ENCODE measurements at places on chromosomes 12 and 14. TPM values are rescaled to one million over a fixed set of nuclear protein-coding genes. Genes with fewer than 3 reads are reported as not detected.

ACOT6 gene
- polyA plus RNA-seq, result 1.4 TPM

ACYP1 gene
- 16.8 TPM for polyA plus RNA-seq

SPATS2 gene
- polyA plus RNA-seq, result 10.0 TPM

ARHGAP9 gene
- 3.8 TPM for polyA plus RNA-seq

OR4E2 gene
- polyA plus RNA-seq, result not detected

RNU4-1 gene
- not detected for polyA plus RNA-seq

GRCh38 chr14:22176957-22177356 lies 412.1 kb downstream of the DAD1 start:
- DNase-seq, result no peak

- no peak for DNase-seq
Observed at GRCh38 chr12:26857465-26858176, 24.6 kb upstream of the ITPR2 start.

DNA sequence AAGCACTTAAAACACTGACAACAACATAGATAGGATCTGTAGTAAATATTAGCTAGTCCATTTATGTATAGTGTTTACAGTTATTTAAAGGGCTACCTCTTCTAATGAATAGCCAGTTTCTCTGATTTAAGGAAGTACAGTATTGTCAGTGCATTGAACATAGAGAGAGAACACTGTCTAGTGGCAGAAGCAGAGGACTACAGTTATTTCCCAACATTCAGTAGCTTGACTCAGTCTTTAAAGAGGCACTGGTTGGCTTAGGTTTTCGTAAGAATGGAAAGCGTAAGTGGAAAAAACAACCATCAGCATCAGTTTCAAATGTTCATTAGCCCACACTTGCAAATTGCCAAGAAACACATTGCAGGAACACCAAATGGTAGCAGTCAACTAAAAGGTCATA lies 125.0 kb upstream of the HMGA2 start:
- DNase-seq, result no peak

DNA sequence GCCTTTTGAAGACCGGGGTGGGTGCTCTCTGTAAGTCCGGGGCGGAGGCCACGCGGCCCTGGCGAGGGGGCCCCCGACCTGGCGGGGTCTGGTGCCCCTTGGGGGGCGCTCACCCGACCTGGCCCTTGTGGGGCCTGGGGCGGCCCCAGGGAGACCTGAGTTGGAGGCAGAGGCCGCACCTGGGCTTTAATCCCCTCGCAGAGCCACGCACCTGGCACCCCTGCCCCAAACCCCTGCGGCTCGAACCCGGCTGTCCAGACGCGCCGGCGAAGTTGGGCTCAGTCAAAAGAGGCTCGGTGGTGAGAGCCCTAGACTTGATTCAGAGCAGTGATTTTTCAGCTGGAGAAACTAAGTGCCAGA lies 267 bp downstream of the CFAP251 start:
- no peak for DNase-seq

GRCh38 chr12:132593521-132593920 lies 16.9 kb downstream of the LRCOL1 start:
- no peak for DNase-seq

GRCh38 chr12:95532851-95533250 lies 18.4 kb downstream of the USP44 start:
- no peak for DNase-seq

All from kidney (tissue), 22 donors.